Fibroblast of skin of right biceps (primary cell): ENCODE measurements at places on chromosomes 3 and 15.

GRCh38 chr15:53588773-53589172 is 170.7 kb downstream of the WDR72 start:
- DNase-seq, result peak; percentile 92

- peak; percentile 72 for DNase-seq
Measured at GRCh38 chr3:115792206-115792955, 169.1 kb downstream of the GAP43 start.

DNA sequence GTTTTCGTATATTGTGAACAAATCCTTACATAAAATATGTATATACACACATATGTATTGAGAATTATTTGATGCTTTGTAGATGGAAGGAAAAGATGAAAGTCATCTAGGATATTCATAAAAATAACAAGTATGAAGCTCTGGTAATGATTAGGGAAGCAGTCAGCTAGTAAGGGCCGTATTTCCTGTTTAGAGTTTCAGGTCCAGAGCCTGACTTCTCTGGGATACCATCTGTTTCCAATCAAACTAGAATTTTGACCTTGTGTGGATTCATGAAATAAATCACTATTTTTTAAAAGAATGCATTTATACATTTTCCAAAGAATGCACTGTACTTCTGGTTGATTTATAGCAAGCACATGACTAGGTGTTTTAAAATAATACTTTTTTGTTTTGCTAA is 156.1 kb upstream of the CGNL1 start:
- peak; percentile 93 for DNase-seq

DNA sequence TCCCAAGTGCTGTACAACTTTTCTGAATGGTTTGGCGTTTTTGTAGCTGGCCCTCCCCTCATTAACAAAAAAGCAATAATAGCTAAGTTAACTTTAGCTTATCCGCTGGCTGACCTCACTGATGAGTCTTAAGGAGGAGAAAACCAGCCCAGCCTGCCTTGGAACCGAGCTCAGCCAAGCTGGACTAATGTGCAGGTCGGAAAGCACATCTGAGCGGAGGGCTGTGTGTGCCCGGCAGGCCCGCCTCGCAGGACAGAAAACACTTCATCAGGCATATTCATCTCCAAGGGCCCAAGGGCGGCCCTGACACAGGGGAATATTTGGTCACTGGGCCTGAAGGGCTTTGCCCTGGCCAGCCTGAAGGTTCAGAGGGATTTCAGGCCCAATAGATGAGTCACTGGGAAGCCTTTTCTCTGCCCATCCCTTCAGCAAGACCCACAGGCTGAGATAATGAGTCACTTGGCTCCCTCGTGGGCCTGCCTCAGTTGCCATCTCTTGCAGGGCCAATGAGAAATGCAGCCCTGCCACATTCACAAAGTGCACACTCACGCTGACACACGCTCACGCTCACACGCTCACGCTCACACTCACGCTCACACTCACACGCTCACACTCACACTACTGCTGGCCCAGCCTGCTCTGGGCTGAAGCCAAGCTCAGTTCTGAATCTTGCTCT is 75.1 kb downstream of the SLC12A8 start:
- DNase-seq, result peak; percentile 66

DNA sequence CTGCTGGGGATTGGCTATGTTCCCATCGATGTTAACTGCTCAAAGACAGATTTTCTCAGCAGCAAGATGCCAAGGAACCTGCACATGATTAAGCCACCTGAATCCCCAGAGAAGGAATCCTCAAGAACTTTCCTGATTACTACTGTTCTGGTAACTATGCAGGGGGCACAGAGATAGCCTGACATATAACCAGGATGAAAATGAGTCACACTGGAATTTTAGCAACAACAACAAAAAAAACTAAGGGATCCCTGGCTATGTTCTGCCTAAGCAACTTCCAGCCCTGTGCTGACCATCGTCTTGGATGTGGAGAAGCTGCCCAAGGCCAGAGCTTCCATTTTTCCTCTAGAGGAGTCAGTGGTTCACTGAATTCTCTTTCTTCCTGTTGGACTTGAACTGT is 13.8 kb downstream of the RIOX2 start:
- DNase-seq, result peak; percentile 43
